Fibroblast of lung (primary cell): ENCODE measurements at places on chromosomes 11 and 22. TPM values are rescaled to one million over a fixed set of nuclear protein-coding genes. Genes with fewer than 3 reads are reported as not detected.

DNA sequence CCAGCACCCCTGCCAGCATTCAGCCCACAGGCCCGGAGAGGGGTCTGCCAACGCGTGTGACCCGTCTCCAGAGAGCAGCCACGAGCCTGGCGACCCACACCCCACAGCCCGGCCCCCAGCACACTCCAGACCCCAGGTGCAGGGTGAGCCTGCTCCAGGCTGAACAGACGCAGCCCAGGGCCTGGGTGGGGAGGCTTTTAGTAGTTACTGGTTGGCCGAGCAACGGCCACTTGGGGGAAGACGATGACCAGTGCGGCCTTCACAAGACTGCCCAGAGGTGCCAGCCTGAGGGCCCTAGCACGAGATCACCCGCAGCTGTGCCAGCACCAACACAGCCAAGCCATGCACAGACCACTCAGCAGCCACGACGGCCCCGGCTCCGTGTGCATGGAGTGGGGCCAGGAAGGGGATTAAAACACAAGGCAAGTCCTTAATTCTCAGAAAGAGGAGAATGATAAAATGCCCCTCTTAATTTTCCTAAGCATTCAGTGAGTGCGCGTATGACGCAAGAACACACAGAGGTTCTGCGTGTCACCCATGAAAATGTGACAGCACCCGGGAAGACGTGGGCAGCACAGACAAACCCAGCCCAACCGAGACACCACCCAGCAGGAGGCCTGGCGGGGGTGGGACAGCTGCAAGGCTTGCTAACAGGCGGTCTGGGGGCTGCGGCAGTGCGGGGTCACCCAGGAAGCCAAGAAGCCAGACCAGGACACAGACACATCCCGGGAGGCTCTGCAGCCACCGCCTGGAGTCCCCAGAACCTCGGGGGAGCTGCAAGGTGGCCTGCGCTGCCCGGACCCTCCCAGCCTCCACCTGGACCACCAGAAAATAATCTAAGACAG is 47.6 kb downstream of the BRD1 start:
- no peaks in the 10 kb centered on the region for H3K4me1 ChIP-seq
- no peak overlapping the region for H3K27ac ChIP-seq
- H3K27me3 ChIP-seq = no peaks in the 10 kb centered on the region
- no peak for DNase-seq
- H3K4me3 ChIP-seq = no peak overlapping the region
- H3K36me3 ChIP-seq = peaks cover 30% of the 10 kb centered on the region

GRCh38 chr22:37747715-37748100 is 50.9 kb downstream of the TRIOBP start:
- no peaks in the 10 kb centered on the region for H3K36me3 ChIP-seq
- no peaks in the 10 kb centered on the region for H3K27me3 ChIP-seq

RAG2 gene
- not detected in 2 replicates for total RNA-seq

C11orf21 gene
- under 0.01 TPM in 1 of 2 replicates, not detected in the other for total RNA-seq

PRR33 gene
- total RNA-seq = not detected in 2 replicates
